ENCODE measurements at places on chromosomes 1 and 21. TPM values are rescaled to one million over a fixed set of nuclear protein-coding genes. Genes with fewer than 3 reads are reported as not detected.

GRCh38 chr1:207300970-207301369 lies 20.5 kb upstream of the CD55 start:
- DNase-seq: no peak
- no peaks in the 10 kb centered on the region for H3K27me3 ChIP-seq
- no peak overlapping the region for H3K4me3 ChIP-seq
- H3K36me3 ChIP-seq: no peaks in the 10 kb centered on the region
- H3K27ac ChIP-seq: no peak overlapping the region

- no peaks in the 10 kb centered on the region for H3K36me3 ChIP-seq
- H3K27ac ChIP-seq: no peak overlapping the region
- no peaks in the 10 kb centered on the region for H3K27me3 ChIP-seq
Measured at GRCh38 chr1:28792644-28793121, 19.3 kb upstream of the OPRD1 start.

DNA sequence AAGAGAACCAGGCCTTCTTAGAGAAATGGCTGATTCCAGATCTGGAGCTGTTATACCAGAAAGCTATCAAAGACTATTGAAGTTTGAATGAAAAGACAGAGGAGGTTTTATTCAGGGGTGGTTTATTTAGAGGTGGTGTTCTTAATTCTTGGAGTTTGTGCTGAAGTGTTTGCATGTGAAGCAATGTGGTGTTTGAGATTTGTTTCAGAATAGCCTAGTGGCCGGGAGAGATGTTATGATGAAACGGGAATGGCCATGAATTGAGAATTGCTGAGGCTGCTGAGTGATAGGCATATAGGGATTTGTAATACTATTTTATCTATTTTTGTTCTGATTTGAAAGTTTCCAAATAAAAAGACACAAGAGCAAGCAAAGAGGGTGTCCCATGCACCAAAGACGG lies 10.5 kb upstream of the SHE start:
- H3K27me3 ChIP-seq: peaks cover 12% of the 10 kb centered on the region
- DNase-seq: no peak
- no peak overlapping the region for H3K27ac ChIP-seq
- no peak overlapping the region for H3K4me3 ChIP-seq

DNA sequence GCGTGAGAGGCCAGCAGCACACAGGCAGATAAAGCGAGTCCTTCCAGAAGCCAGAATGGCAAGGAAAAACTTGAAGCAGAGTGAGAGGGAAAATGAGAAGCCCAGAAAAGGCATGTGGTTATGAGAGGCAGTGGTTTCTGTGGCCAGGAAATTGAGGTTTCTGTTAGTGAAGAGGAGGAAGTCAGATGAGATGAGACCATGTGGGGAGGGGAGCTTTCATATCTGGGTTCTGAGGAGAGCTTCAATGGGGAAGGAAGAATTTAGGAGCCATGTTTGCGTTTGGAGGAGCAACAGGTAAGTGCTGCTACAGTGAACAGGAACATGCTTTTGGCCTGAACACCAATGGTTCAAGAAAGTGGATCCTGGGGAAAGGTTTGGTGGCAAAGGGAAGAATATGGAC lies 6.1 kb upstream of the CD1A start:
- H3K36me3 ChIP-seq: no peaks in the 10 kb centered on the region
- no peaks in the 10 kb centered on the region for H3K27me3 ChIP-seq
- H3K27ac ChIP-seq: no peak overlapping the region
- peaks cover 24% of the 10 kb centered on the region for H3K4me1 ChIP-seq
- no peak overlapping the region for H3K4me3 ChIP-seq

DNA sequence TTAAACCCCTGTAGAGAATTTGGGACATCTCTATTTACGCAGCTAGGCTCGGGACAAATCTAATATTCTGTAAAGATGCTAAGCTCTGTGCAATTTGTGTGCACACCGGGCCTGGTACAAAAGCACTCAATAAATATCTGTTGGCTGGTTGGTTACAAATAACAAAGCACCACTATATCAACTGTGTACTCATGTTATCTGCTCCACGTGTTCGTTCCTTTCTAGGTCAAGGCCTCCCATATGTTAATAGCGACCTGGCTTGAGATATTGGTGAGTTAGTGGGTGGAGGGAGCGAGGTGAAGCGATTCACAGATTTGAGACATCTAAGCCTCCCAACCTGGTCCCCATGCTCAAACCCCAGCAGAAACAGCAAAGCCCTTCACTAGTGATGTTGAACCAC lies 47.1 kb upstream of the KAZN start:
- H3K4me3 ChIP-seq: no peak overlapping the region
- H3K4me1 ChIP-seq: no peaks in the 10 kb centered on the region
- H3K27me3 ChIP-seq: no peaks in the 10 kb centered on the region
- H3K27ac ChIP-seq: no peak overlapping the region
- no peak for DNase-seq
- H3K36me3 ChIP-seq: no peaks in the 10 kb centered on the region

GRCh38 chr1:219585837-219586455 lies 27.0 kb downstream of the ZC3H11B start:
- H3K4me1 ChIP-seq: no peaks in the 10 kb centered on the region
- no peak overlapping the region for H3K4me3 ChIP-seq
- no peak for DNase-seq
- no peaks in the 10 kb centered on the region for H3K27me3 ChIP-seq

- peak; percentile 43 for DNase-seq
- no peaks in the 10 kb centered on the region for H3K36me3 ChIP-seq
Measured at GRCh38 chr1:213669964-213670691, 317.6 kb upstream of the PROX1 start.

DNA sequence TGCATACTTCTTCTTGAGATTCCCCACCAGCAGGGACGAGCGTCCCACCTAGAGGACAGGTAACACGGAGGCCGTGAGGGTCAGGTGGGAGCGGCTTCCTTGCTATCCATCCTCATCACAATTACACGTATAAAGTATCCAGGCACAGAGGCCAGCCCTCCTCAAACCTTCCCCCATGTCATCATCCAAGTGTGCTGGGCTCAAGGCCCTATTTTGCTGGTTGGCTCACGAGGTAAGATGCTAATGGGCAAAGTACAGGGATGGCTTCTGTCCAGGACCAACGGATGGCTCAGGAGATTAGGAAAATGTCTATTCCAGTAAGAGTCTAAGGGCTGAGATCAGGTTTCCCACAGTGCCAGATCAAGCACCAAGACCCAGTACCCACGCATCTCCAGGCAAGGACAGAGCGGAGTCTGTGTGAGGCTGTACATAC lies 11.5 kb upstream of the A3GALT2 start:
- H3K4me1 ChIP-seq: peaks cover 7% of the 10 kb centered on the region
- peaks cover 38% of the 10 kb centered on the region for H3K36me3 ChIP-seq
- H3K27me3 ChIP-seq: no peaks in the 10 kb centered on the region
- no peak overlapping the region for H3K4me3 ChIP-seq

- H3K27ac ChIP-seq: no peak overlapping the region
- H3K36me3 ChIP-seq: no peaks in the 10 kb centered on the region
- H3K4me1 ChIP-seq: no peaks in the 10 kb centered on the region
Measured at GRCh38 chr1:175720023-175720422, 23.4 kb downstream of the TNR start.

- no peak overlapping the region for H3K27ac ChIP-seq
- H3K27me3 ChIP-seq: no peaks in the 10 kb centered on the region
- no peaks in the 10 kb centered on the region for H3K4me1 ChIP-seq
- DNase-seq: no peak
Measured at GRCh38 chr1:70383483-70383882, 27.6 kb upstream of the CTH start.

GRCh38 chr1:22892789-22893188 lies 79.9 kb downstream of the LACTBL1 start:
- no peaks in the 10 kb centered on the region for H3K4me1 ChIP-seq
- H3K36me3 ChIP-seq: no peaks in the 10 kb centered on the region
- no peak overlapping the region for H3K27ac ChIP-seq
- no peaks in the 10 kb centered on the region for H3K27me3 ChIP-seq

DNA sequence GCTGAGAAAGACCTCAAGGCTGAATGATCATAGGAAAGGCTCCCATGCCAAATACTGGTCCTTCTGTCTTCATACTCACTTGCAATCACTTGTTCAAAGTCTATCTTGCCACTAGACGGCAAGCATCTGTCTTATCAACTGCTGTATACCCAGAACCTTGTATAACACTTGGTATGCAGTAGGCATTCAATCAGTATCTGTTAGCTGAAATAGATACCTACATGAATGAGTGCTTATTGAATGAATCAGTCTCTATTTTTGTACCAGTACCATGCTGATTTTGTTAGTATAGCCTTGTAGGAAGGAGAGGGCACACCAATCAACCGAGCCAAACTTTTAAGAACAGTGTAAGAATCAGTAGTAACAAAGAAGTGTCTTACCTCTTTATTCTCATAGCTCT lies 80.6 kb downstream of the NIBAN1 start:
- no peaks in the 10 kb centered on the region for H3K27me3 ChIP-seq
- H3K4me3 ChIP-seq: no peak overlapping the region
- H3K27ac ChIP-seq: no peak overlapping the region
- H3K4me1 ChIP-seq: peaks cover 30% of the 10 kb centered on the region

DNA sequence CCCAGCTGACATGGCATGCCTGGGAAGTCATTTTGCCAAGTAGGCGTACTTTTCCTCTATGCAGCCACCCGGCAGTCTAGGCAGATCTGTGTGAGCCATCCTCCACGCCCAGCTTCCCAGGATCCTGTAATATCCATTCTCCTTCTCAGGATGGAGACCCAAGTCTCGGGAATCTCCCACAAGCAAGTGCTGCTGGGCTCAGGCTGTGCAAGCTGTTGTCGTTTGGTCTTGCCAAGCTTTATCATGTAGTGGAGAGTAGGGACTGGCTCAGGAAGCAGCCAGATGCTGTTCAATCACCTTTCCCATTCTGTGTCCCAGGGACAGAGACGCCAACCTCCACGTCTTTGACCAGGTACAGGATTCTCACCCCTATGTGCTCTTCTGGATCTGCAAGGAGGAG lies 191.1 kb upstream of the TMEM51 start:
- H3K36me3 ChIP-seq: no peaks in the 10 kb centered on the region
- H3K27ac ChIP-seq: no peak overlapping the region
- no peak overlapping the region for H3K4me3 ChIP-seq
- DNase-seq: no peak

GRCh38 chr1:225483818-225484656 lies 56.2 kb upstream of the LBR start:
- DNase-seq: no peak
- H3K27me3 ChIP-seq: peaks cover 4% of the 10 kb centered on the region
- no peaks in the 10 kb centered on the region for H3K36me3 ChIP-seq
- H3K4me1 ChIP-seq: no peaks in the 10 kb centered on the region
- H3K4me3 ChIP-seq: no peak overlapping the region
- H3K27ac ChIP-seq: no peak overlapping the region

DNA sequence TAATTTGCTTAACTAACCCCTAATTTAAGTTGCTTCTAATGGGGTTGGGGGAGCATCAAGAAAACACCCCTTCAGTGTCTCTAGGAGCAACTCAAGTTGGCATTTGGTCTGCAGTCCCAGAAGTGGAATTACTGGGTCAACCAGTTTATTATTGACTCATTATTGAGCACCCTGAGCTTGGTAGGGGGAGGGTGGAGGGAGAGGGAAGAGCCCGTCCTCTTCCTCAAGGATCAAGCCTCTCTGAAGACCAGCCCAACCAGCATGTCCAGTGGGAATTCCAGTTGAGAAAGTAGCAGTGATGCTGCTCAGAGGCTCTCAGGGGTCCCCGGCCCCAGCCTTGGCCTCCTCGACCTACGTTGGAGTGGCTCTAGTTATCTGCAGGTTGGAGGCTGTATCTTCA lies 2.1 kb upstream of the PLA2G2F start:
- no peaks in the 10 kb centered on the region for H3K36me3 ChIP-seq
- peak; percentile 28 for DNase-seq
- no peak overlapping the region for H3K4me3 ChIP-seq
- no peak overlapping the region for H3K27ac ChIP-seq
- no peaks in the 10 kb centered on the region for H3K27me3 ChIP-seq

GRCh38 chr1:170864238-170864637 lies 71.1 kb upstream of the MROH9 start:
- no peak overlapping the region for H3K27ac ChIP-seq
- DNase-seq: no peak
- H3K27me3 ChIP-seq: no peaks in the 10 kb centered on the region
- no peak overlapping the region for H3K4me3 ChIP-seq
- H3K4me1 ChIP-seq: no peaks in the 10 kb centered on the region
- no peaks in the 10 kb centered on the region for H3K36me3 ChIP-seq

DNA sequence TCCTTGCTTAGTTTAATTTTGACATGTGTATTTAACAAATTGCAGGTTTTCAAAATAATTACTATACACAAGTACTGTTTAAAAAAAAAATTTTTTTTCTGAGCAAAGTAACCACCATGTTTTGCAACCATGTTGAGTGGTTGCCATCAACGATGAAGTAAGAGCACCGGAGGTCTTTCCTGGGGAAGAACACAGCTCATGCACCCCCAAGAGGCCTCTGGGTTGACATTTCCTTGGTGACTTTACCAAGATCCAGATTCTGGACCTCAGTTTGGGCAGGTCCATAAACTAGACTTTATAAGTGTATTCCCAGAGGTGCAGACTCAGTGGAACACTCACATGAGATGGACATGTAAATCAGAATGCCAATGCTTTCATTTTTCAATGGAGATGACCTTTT lies 36.8 kb upstream of the RALGPS2 start:
- no peak overlapping the region for H3K27ac ChIP-seq
- no peaks in the 10 kb centered on the region for H3K4me1 ChIP-seq
- no peak for DNase-seq
- H3K27me3 ChIP-seq: no peaks in the 10 kb centered on the region
- H3K36me3 ChIP-seq: no peaks in the 10 kb centered on the region
- H3K4me3 ChIP-seq: no peak overlapping the region

- no peaks in the 10 kb centered on the region for H3K27me3 ChIP-seq
- no peaks in the 10 kb centered on the region for H3K36me3 ChIP-seq
- no peak for DNase-seq
- H3K4me1 ChIP-seq: no peaks in the 10 kb centered on the region
Measured at GRCh38 chr1:185860859-185861258, 126.7 kb downstream of the HMCN1 start.

Gene OLIG1
- not detected for total RNA-seq

Gene EDN2
- not detected for total RNA-seq

Gene TMEM125
- total RNA-seq: not detected

Gene OR10J1
- not detected for total RNA-seq

Gene B4GALT2
- 41.7 TPM for total RNA-seq

Gene DMBX1
- total RNA-seq: not detected

Gene SAMD13
- total RNA-seq: 0.39 TPM

Gene ESRRG
- not detected for total RNA-seq

Gene ZYG11A
- 0.04 TPM for total RNA-seq

Gene DISP1
- total RNA-seq: 2.5 TPM

Gene C1orf87
- not detected for total RNA-seq

Gene MNDA
- total RNA-seq: 0.39 TPM

Gene TOE1
- 46.4 TPM for total RNA-seq

Gene HCN3
- 3.2 TPM for total RNA-seq

Gene RC3H1
- total RNA-seq: 39.7 TPM

Gene LCA5L
- total RNA-seq: 0.33 TPM

All from CD8-positive, alpha-beta memory T cell (primary cell).